ENCODE measurements at places on chromosomes 5 and 9.

DNA sequence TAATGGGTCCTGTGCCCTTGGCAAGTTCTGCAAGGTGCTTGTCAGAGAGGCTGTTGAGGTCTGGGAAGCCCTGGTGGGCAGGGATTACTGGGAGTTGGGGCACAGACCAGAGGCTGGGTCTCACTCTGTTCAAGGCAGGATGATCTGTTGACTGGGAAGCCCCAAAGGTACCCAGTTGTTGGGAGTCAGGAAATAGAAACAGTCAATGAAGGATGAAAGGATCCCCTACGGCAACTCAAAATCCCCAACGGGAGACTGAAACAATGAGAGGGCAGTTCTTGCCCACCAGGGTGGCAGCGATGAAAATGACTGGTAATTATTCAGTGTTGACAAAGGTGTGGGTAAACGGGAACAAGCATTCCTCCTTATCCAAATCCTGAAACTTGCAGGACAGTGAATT is 31.2 kb downstream of the BNIP1 start:
- no peak for DNase-seq

DNA sequence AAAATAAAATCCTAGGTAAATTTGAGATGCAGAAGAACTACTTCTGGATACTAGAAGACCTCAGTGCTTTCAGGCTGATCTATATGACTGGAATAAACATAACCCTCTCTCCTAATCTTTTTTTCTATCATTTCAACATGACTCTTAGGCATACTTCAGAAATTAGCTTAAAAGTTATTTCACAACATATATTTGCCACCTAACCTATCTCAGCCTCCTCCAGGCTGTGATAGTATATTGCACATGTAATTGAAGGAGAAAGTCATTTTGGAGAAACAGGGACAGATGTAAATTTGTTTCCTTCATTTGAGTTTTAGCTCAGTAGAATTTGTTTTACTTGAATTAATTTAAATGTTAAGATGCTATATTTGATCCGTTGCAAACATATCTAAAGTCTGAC is 1932.3 kb upstream of the CDH6 start:
- no peak for DNase-seq

- DNase-seq = no peak
These were observed 4.9 kb upstream of the SH3PXD2B start for GRCh38 chr5:172458976-172459782.

GRCh38 chr9:135770203-135770535 is 68.2 kb downstream of the KCNT1 start:
- DNase-seq = no peak

- DNase-seq = no peak
These were observed 34.5 kb upstream of the KCNMB1 start for GRCh38 chr5:170423692-170424091.

- no peak for DNase-seq
These were observed 234.7 kb downstream of the SGCD start for GRCh38 chr5:156561651-156562050.

DNA sequence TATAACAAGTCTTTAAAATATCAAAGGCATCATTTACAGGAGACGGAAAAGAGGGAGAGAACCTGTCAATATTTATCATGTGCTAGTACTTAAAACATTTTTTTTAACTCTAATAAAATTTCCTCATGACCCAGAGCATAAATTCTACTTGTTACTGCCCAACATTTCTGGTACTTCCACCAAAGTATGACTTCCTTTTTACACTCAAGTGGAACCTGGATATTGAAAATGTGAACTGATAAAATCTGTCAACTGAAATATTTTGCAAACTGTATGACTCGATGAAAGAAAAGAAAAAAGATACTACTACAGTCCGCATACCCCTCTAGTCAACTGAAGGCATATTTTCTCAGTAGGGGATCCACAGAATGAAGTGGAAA is 37.1 kb downstream of the FAM13B start:
- DNase-seq = no peak

DNA sequence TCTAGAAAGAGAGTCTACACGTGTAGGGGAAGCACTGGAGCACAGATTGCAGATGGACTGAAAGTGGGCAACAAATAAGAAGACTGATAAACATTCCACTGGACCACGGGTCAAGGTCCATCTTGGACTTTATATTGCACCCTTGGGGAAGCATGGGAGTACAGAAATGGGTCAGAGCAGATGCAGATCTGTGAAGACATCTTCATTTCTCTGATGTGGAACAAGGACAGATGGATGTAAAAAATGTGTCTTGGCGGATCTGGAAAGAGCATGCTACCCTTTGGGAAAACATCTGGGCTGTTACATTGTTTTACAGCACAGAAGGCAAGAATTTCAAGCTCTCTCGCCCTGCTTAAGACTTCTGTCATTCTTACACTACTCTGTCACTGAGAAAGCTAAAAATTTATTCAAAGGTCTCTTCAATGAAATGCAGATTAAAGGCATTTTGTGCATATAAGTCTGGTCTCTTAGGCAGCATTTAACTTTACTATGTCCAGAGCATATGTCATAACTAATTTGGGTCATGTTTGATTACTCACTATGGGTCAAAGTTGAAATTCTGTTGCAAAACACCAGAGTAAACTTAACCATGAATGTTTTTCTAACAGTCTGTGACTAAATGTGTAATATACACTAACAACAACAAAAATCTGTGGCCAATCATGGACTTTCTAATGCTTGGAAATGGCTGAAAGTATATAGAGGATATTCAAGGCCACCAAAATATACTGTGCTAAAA is 756.4 kb upstream of the DMAC1 start:
- DNase-seq = no peak

DNA sequence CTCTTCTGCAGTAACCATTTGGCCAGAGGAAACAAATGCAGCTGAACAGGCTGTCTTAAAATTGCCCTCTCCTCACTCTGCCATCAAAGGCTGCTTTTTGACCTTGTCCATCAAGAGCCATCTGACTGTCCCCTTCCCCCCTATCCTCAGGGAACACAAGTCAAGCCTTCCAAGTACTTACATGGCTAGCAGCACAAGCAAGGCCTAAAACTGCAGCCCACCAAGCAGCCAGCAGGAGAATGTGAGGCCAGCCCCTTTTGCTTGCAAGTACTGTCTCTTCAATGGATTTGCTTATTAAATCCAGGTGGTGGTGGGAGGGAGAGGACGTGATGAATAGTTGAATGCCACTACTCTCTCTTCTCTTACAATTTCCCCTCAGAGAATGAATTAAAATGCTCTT is 83.5 kb downstream of the HTR1A start:
- no peak for DNase-seq

DNA sequence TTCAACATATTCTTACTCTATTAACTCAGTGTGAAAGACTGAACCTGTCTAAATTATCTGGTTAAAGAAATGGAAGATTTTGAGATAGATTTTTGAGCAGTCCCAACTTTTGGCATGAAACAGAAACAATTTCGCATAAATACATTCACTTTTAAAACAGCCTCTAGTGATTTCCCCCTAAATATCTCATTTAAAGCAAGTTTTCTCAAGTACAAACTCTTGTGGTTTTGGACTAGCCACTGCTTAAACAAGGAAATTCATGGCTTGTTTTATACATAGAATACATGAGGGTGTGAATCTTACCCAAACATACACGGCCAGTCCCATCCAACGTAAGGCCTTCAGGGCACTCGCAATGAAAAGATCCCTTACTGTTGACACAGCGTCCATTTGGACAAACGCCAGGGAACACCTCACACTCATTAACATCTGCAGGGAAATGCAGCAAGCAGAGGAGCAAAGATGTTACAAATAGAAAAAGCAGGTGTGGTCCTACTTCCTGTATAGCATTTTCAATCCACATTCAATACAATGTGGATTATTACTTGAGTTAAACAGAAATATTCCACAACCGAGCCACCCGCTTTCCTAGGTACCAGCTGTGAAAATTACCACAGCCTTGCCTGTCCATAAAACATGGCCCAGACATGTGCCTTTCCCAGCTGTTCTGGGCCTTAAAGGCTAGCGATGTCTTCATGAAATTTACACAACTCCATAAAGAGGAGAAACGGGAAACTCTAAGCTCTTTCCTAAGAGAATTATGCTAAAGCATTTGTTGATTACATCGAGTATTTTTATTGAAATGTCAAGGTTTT is 188.8 kb downstream of the FBN2 start:
- no peak for DNase-seq

GRCh38 chr5:58201922-58202648 is 257.8 kb downstream of the PLK2 start:
- no peak for DNase-seq

GRCh38 chr9:105437704-105438103 is 10.1 kb upstream of the FSD1L start:
- no peak for DNase-seq

GRCh38 chr5:69007163-69007562 is 86.7 kb upstream of the SLC30A5 start:
- DNase-seq = no peak

DNA sequence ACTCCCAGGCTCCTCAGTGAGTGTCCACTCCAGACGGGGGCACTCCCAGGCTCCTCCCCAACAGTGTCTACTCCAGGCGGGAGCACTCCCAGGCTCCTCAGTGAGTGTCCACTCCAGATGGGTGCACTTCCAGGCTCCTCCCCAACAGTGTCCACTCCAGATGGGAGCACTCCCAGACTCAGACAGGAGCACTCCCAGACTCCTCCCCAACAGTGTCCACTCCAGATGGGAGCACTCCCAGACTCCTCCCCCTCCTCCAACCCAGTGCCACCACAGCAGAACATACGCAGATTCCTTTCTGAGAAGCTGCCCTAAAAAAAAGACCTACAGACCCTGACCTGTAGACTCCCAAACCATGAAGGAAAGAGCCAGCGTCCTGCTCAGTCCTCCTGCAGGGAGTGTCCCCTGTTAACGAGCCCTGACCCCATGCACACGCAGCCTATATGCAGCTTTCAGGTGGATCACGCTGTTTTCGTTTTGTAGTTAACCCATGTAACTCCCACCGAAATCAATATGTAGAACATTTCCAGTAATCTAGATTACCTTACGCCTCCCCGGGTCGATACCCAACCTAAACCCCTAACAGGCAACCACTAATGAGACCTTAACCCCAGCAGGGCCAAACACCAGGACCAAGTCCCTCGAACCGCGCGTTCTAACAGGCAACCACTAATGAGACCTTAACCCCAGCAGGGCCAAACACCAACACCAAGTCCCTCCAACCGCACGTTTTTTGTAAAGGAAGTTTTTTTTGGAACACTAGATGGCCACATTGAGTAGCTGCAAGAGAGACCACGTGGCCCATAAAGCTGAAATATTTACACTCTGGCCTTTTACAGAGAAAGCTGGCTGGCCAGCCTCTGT is 15.7 kb downstream of the PNPLA7 start:
- no peak for DNase-seq

DNA sequence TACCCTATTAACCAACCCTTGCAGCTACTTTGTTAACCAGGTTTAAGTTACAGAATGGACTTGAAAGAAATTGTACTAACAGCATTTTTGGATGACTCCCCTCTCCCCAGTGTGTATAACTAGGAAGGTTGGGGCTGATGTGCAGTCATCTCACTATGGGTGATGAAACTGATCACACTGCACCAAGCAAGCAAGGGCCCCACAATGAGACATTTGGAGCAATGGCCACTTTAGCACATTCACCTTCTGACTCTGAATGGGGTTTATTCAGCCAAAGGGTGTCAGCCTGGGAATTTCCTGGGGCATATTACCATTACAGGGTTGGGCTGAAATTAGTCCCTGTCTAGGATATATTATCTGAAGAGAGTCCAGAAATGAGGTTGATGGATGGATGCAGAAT is 18.7 kb upstream of the CYFIP2 start:
- no peak for DNase-seq

DNA sequence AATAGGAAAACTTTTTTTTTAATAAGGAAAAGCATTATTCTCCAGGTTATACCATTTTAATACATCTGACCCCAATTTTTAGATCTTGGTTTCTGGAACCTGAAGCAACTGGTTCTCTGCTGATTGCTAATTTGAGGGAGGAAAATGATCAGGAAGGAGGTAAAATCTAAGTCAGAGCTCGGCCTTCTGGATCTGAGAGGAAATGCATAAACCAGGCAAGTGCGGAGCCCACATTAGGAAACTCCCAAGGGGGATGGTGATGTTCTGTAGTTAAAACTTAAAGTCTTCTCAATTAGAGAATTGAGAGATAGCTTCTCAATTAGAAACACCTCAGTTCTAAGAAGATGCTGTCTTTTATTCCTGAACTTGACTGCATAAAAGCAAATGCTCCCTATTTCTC is 113.5 kb downstream of the TSSK1B start:
- DNase-seq = no peak

GRCh38 chr9:91033797-91034196 is 232.2 kb downstream of the SYK start:
- DNase-seq = peak; percentile 30

- no peak for DNase-seq
These were observed 33.9 kb downstream of the UNC13B start for GRCh38 chr9:35195683-35196082.

- DNase-seq = no peak
These were observed 113.8 kb downstream of the WDR70 start for GRCh38 chr5:37492778-37493555.

DNA sequence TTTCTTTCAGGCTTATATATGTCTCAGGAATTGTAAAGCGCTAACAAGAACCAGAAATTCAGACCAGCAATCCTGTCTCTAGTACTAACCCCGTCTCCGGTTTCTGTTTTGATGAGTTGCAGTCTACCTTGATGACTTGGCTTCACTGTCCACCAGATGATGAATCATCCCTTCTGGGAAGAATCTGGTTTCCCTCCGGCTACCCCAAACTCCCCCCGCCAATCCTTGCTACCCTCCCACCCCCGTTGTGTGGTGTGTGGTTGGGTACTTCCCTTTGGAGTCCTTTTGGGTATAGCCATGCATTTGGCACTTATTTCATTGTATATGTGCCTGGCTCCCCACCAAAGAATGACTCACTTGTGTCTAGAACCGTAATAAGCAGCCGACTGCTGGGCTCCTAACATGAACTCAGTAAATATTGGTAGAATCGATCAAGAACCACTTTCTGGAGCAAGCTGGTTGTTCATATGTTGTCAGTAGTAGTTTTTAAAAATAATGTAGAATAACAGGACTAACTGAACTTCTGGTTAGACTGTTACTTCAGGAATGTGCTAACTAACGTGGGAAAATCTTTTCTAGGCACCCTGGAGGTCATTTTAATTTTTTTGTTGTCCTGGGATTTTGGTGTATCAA is 8.3 kb upstream of the TGFBI start:
- DNase-seq = no peak

Measured in T-helper 1 cell (primary cell).